ENCODE measurements at places on chromosomes 2 and 18.

- no peak for DNase-seq
Observed at GRCh38 chr18:52140986-52141385, 199.0 kb upstream of the DCC start.

DNA sequence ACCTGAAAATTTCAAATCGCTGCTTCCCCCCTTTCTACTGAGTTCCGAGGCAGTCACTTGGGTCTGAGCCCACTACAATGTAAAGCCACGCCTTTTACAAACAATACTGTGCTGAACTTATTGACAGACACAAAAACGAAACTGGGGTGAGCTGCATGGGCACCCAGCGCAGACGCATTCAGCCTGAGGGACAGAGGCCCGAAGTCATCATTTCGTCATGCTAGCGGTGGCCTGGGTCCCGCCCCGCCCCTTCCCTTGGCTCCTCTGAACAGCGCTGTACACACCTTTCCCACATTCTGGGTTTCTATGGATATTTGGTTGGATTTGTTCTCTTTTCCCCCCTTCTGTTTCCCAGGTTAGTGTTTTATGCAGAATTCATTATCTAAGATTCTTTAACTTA is 71.7 kb downstream of the EIPR1 start:
- no peak for DNase-seq

GRCh38 chr18:79690586-79691482 is 11.2 kb downstream of the CTDP1 start:
- no peak for DNase-seq

GRCh38 chr18:22223254-22223964 is 54.0 kb downstream of the GATA6 start:
- DNase-seq, result no peak

- DNase-seq, result no peak
Observed at GRCh38 chr2:53949457-53949856, 21.3 kb downstream of the PSME4 start.

GRCh38 chr2:80560326-80560725 is 255.8 kb upstream of the LRRTM1 start:
- DNase-seq, result no peak

- DNase-seq, result no peak
Observed at GRCh38 chr2:106062627-106063026, 131.5 kb downstream of the UXS1 start.

GRCh38 chr18:3715231-3716080 is 265.5 kb downstream of the TGIF1 start:
- DNase-seq, result no peak

- DNase-seq, result peak; percentile 78
Observed at GRCh38 chr2:31333527-31334183, 80.9 kb downstream of the XDH start.

GRCh38 chr2:58938988-58939387 is 697.9 kb upstream of the FANCL start:
- DNase-seq, result no peak

- DNase-seq, result no peak
Observed at GRCh38 chr2:212832211-212833195, 293.9 kb upstream of the ERBB4 start.

DNA sequence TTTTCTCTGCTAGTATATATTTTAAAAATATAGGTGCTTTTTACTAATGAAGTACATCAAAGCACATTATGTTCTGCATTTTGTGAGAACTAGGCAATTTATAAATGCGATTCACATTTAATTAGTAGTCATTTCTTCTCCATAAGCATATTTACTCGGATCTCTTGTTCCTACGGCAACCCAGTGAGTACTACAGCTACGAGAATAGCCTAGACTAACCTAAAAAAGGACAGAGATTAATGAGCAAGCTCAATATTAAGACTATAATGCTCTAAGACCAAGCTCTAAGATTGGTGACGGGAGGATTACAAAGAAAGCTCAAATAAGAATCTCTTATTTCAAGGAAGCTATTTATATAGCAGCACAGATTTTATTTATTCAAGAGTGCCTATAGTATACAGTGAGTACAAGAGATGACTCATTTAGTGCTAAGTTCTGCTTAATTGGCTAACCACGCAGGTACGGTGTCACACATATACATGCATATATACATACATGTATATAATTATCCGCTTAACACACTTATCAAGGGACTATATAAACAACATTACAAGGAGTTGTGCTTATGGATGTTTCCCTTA is 364.7 kb downstream of the GPD2 start:
- DNase-seq, result no peak

DNA sequence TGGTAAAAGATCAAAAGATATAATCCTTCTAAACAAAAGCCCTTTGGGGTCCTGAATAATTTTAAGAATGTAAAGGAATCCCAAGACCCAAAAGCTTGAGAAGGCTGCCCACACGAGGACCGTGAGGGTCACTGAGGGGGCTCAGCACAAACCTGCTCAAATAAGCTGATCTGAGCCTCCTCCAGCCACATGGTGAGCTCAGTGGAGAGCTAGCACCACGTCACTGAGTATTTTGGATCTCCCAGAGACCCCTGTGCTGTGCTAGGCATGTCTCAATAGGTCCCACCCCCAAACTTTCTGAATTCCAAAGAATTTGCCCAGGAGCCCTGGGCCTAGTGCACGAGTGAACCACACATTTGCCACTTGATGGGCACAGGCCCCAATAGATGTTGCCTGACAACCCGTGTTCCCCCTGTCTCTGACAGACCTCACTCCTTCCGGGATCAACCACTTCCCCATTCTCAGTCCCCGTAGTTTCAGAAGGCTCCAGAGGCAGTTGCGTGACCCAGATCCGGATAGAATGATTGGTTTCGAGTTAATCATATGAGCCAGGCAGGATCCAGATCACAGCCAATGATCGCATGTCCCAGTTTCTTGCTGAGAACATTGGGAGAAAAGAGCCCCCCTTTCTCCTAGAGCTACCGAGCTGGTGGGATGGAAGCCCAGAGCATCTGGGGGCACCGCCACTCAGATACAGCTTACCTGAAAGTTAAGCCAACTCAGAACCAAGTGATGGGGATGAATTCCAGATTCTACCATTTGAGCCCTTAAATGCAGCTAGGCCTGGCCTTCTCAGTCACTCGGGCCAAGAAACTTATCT is 203.8 kb downstream of the TNS1 start:
- DNase-seq, result no peak

DNA sequence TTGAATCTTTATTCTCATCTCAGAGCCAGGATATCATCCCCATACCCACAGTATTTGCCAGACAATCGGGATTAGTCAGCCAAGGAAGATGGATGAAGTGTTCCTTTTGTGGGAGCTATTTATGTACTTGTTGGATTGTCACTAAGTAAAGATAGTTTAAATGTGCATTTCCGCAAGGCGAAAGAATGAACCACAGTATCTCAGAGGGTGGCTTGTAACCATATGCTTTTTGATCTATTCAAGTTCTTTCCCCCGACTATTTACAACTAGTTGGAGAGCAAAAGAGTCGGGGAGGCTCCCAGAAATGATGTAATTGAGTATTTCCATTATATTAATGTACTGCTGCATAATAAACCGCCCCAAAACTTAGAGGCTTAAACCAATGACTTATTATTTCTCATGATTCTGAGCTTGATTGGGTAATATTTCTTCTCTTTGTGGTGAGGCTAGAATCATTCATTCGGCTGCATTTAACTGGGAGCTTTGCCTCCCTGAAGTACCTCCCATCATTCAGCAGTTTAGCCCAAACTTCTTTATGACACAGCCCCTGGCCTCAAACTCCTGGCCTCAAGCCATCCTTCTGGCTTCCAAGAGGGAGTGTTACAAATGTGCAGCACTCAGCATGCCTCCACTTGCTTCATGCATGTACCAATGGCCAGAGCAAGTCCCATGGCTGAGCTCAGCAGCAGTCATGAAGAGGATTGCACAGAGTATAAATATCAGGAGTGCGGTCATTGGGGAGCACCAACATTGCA is 423.7 kb downstream of the METTL4 start:
- no peak for DNase-seq

DNA sequence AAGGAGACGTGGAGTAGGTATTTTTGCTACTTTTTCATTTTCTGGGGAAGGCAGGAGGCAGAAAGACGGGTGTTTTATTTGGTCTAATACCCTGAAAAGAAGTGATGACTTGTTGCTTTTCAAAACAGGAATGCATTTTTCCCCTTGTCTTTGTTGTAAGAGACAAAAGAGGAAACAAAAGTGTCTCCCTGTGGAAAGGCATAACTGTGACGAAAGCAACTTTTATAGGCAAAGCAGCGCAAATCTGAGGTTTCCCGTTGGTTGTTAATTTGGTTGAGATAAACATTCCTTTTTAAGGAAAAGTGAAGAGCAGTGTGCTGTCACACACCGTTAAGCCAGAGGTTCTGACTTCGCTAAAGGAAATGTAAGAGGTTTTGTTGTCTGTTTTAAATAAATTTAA is 3.4 kb downstream of the FZD7 start:
- DNase-seq, result no peak

GRCh38 chr2:217972490-217972889 is 30.3 kb downstream of the TNS1 start:
- DNase-seq, result no peak

DNA sequence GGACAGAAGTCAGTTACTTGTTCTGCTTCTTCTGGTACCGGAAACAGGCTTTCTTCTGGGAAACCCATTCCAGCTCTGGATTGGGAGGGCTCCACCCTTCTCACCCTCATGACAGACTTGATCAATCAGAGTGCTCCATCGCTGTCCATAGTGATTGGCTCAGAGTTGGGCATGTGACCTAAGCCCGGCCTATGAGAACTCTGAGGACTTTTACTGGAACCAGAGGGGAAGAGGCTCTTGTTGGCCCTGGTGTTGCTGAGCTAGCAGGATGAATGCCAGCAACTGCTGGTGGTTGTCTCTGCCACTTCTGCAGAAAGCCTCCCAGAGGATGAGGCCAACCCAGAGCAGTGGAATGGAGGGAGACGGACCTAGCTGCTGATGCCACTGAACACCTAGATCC is 33.3 kb downstream of the TMEM37 start:
- no peak for DNase-seq

GRCh38 chr2:229150317-229150716 is 120.8 kb downstream of the PID1 start:
- DNase-seq, result no peak

- DNase-seq, result no peak
Observed at GRCh38 chr2:98849113-98849512, 86.9 kb downstream of the CRACDL start.

GRCh38 chr2:99190548-99190947 is 9.6 kb downstream of the MRPL30 start:
- no peak for DNase-seq

- no peak for DNase-seq
Observed at GRCh38 chr18:48657447-48658120, 118.8 kb downstream of the CTIF start.

GRCh38 chr2:189308056-189308790 is 128.7 kb upstream of the COL5A2 start:
- no peak for DNase-seq

GRCh38 chr18:44796429-44797428 is 116.0 kb downstream of the SETBP1 start:
- no peak for DNase-seq

GRCh38 chr2:118858485-118859156 is 11.2 kb upstream of the EN1 start:
- DNase-seq, result no peak

DNA sequence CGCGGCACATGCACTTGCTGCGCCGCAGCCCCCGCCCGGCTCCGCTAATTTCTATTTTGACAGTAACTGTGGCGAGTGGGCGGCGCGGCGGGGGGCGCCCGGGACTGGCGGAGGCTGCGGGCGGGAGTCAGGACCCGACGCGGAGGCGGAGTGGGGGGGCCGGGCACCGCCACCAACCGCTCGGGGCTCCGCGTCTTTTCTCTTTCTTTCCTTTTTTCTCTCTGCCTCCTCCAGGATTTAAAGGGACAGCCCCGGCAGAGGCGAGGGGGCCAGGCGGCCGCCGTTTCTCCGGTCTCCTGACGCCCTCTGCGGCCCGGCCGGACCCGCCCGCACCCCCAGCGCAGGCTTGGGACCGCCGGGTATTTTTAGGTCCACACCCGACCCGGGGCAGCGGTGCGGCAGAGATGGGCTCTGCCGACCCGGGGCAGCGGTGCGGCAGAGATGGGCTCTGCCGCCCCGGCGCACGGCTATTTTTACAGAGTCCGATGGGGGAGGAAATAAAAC is 460 bp upstream of the ZBTB7C start:
- no peak for DNase-seq

- DNase-seq, result no peak
Observed at GRCh38 chr18:48152549-48152948, 222.1 kb upstream of the SMAD2 start.

- DNase-seq, result no peak
Observed at GRCh38 chr2:62768615-62769014, 63.1 kb downstream of the EHBP1 start.

- no peak for DNase-seq
Observed at GRCh38 chr18:10182009-10182624, 268.3 kb downstream of the VAPA start.

DNA sequence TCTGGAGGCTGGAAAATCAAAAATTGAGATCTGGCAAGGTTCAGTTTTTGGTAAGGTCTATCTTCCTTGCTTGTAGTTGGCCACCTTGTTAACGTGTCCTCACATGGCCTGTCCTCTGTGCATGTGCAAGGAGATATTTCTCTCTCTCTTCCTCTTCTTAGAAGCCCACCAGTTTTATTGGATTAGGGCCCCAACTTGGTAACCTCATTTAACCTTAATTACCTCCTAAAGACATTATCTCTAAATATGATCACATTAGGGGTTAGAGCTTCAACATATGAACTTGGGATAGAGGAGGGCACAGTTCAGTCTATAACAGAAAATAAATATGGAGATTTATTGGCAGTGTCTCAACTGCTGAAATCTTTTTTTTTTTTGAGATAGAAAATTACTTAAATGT is 19.6 kb upstream of the RND3 start:
- no peak for DNase-seq

DNA sequence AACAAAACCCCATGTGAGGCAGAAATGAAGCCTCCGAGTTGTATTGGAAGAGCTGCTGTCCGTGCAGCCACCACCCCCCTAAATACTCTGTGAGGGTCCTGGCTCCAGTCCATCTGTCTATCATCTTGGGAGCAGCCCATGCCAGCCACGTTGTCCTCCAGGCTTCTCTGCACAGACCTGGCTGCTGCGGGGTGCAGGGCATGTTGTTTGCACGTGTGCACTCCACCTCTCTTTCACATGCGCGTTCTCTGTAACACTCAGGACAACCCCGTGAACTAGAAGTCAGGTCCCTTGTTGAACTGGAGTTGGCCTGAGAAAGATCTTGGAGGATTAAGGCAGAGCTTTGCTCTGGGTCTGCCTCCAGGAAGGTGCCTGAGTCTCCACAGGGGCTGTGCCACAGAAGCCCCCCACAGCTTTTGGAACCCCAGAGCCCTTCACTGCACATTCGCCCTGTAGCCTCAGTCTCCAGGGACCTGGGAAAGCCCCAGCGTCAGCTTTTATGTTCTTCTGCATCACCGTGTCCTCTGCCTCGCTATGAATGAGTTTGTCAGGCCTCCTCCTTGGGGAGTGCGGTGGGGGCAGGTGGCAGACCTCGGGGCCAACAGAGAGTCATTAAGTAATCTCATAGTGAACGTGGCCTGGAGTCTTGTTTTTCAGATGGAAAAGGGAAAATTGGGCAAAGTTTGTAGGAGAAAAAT is 16.6 kb downstream of the RTP5 start:
- no peak for DNase-seq
